ENCODE measurements at places on chromosomes 7 and 10.

- DNase-seq: no peak
These were observed 20.6 kb upstream of the CHRM2 start for GRCh38 chr7:136847858-136848257.

DNA sequence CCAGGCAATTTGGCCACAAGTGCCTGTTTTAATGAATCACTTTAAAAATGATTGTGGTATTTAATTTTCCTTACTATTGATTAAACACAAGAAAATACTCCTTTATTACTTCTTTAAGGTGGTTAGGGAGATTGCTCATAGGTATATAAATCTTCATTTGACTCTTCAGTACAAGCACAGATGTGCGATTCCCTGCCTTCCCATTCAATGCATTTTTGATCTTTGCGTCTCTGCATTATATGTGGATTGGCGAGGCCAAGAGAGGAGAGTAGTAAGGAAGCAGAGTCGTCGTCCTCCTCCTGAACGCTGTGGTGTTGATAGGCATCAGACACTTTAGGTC is 683.7 kb downstream of the LRMDA start:
- no peak for DNase-seq

DNA sequence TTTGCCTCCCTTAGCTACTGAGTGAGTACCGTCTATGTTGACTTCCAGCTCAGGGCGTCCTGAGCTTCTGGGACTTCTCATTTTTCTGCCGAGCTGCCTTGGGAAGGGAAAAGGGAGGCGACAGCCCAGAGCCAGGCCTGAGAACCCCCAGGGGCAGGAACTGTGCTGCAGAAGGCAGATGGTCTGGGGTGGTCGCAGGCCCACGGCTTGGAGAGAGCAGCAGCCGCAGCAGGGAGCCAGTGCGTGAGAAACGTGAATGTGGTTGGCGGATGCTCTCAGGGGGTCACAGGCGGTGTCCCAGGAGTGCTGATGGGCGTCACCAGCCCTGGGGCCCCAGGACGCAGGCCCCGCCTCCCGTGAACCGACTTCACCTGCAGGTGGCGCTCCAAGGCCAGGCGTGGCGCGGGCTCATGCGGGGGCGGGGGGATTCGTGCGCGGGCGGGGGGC is 9.2 kb upstream of the PWWP2B start:
- peak; percentile 77 for DNase-seq

GRCh38 chr7:100509231-100509630 is 25.5 kb downstream of the NYAP1 start:
- no peak for DNase-seq

- no peak for DNase-seq
These were observed 243.1 kb downstream of the KIAA1217 start for GRCh38 chr10:24452030-24452429.

DNA sequence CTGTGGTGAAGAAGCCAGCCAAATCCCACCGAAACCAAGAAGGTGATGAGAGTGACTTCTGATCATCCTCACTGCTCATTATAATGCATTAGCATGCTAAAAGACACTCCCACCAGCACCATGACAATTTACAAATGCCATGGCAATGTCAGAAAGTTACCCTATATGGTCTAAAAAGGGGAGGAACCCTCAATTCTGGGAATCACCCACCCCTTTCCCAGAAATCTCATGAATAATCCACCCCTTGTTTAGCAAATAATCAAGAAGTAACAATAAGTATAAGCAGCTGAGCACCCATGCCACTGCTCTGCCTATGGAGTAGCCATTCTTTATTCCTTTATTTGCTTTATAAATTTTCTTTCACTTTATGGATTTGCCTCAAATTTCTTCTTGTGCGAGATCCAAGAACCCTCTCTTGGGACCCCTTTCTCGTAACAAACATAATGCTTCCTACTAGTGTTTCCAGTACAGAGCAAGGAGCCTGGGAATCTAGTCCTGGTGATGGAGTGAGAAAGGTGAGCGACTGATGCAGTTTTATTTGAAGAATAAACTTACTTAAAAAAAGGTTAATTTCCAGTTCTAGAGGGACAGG is 18.4 kb upstream of the EXOC6 start:
- DNase-seq: no peak

DNA sequence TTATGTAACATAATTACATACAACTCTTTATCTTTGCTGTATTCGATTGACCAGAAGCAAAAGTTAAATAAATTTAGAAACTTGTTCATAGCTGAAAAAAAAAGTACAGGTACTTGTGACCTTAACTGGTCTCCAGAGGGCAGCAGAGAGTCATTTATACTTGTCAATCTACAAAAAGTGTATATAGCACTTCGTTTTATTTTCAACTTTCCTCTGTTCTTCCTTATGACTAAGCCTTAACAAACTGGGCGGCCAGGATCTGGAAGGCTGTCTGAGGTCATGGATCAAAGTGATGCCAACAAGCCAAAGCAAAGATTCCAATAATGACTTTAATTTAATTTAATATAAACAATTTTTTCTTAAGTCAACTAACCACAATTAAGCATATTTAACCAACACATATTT is 29.8 kb downstream of the C10orf67 start:
- DNase-seq: peak; percentile 38

DNA sequence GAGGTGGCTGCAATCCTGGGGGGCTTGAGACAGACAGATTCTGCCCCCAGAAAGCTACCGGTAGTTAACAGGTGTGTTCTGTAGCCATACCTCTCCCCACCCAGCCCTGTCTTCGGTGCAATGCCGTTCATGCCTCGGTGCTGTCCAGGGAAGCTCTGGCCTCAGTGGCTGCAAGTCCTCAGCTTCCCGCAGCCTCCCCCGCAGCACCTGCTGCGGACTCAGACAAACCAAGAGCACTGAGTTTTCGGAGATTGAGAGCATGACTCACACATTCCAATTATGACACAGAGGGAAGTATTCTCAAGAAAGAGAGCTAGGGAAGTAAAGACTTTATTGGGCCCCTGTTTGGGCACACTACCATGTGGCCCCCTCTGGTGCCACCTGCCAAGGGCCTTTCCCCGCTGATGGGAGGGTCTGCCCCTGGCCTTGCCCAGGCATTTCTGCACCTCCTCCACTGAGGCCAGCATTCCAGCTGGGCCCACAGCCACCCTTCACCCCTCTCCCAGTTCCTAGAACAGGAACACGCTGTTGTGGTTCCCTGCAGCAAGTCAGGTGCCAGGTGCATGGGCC is 30.2 kb upstream of the EZH2 start:
- peak; percentile 37 for DNase-seq

GRCh38 chr7:131040467-131040932 is 287.2 kb upstream of the MKLN1 start:
- peak; percentile 89 for DNase-seq

- DNase-seq: no peak
These were observed 116.8 kb downstream of the DNAJB9 start for GRCh38 chr7:108686494-108686893.

DNA sequence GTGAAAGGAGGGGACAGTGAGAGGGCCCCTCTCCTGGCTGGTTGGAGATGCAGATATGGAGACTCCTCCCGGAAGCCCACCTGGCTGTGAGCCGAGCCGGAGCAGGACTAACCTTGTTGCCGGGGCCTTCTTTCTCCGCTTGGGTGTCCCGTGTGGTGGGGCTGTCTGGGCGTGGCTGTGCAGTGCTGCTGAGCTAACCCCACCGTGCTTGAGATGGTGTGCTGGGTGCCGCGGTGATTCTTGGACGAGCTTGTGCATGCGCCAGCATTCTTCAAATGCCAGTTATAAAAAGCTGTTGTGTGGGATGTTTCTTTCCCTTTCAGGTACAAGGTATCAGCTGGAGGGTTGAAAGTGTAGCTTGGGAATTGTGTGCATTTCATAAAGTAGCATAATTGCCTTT is 48.8 kb downstream of the DAGLB start:
- DNase-seq: no peak

DNA sequence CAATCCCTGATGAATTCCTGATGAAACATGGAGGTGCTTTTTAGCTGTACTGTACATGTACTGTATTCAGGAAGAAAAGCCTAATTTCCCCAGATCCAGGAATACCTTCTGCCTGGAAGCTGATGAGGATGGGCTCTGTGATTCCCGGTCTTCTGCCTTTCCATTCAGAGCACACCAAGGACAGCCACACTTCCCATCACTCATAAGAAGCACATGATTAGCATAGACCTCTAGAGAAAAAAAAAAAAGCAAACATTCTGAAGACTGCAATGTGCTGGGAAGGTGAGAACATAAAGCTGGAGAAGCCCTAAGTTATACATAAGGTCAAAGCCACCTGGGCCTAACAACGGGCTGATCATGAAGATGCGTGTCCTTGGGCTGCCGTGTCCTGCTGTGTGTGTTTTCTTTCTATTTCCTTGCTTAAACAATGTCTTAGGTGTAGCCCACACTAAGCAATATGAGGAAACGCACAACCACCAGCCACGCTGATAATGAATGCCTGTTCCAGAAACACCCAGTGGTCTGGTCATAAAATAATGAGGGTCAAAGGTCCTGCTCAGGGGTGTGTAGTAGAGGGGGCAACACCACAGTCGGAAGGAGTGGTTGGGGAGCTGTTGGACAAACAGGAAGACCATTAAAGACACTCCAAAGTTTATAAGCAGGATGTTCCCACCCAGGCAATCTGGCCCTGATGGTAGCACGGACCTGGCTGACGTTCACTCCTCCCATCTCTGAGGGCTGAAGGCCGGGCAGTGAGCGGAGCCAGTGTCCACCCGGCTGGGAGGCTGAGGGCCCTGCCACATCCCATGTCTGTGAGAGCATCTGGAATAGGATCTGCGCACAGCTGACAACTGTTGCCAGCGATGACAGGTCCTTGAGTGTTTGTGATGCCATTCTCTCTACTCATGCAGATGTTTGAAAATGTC is 7.9 kb downstream of the PKD1L1 start:
- DNase-seq: no peak

DNA sequence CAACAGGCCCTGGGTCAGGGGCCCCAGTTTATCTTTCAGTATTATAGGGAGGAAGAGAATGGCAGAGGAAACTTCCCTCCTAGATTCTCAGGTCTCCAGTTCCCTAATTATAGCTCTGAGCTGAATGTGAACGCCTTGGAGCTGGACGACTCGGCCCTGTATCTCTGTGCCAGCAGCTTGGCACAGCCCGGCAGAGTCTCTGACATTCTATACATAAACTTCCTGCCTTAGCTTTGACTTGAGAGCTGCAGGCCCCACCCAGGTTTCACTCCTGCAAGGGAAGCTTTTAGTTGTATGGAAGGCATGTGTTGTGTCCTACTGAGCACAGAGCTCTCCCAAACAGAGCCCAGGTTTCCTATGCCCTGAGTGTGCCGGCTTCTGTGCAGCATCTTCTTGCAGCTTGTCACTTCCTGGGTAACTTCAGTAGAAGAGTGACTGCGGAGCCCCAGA is 205.6 kb upstream of the PRSS58 start:
- DNase-seq: no peak

GRCh38 chr7:43785420-43785819 is 26.9 kb downstream of the BLVRA start:
- DNase-seq: peak; percentile 16

GRCh38 chr10:59958882-59959281 is 52.5 kb upstream of the CCDC6 start:
- DNase-seq: no peak

- no peak for DNase-seq
These were observed 49.6 kb downstream of the ASB13 start for GRCh38 chr10:5616836-5617235.

DNA sequence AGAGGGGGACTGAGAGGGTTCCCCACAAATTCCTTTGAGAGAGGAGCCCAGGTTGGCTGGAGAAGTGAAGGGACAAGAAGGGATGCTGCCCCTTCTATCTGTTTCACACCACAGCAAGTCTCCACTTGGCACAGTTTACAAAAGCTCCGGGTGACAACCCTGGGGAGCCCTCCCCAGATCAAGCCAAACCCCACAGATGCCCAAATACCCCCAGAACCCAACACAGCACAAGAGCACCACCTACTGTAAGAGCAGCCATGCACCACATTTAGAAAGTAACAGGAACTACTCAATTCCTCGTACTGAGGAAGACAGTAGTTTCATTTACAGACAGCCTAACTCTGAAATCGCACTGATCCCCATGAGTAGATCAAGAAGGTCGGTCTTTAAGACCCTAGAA is 67.8 kb upstream of the ATP6V0A4 start:
- peak; percentile 58 for DNase-seq

GRCh38 chr7:18706670-18707069 is 211.1 kb downstream of the HDAC9 start:
- DNase-seq: no peak

GRCh38 chr10:44911081-44911540 is at the start of gene TMEM72:
Gene TMEM72, plus strand, starts transcription at chr10:44911337. Its CDS starts 176 bp downstream, at chr10:44911513.
- DNase-seq: no peak

GRCh38 chr7:4962872-4963775 is 4.1 kb upstream of the MMD2 start:
- no peak for DNase-seq

GRCh38 chr7:81029511-81029910 is 110.7 kb upstream of the SEMA3C start:
- no peak for DNase-seq

GRCh38 chr10:15879058-15879457 is 18.8 kb upstream of the MINDY3 start:
- DNase-seq: peak; percentile 71

GRCh38 chr10:74868392-74868977 is 42.1 kb downstream of the KAT6B start:
- DNase-seq: no peak

DNA sequence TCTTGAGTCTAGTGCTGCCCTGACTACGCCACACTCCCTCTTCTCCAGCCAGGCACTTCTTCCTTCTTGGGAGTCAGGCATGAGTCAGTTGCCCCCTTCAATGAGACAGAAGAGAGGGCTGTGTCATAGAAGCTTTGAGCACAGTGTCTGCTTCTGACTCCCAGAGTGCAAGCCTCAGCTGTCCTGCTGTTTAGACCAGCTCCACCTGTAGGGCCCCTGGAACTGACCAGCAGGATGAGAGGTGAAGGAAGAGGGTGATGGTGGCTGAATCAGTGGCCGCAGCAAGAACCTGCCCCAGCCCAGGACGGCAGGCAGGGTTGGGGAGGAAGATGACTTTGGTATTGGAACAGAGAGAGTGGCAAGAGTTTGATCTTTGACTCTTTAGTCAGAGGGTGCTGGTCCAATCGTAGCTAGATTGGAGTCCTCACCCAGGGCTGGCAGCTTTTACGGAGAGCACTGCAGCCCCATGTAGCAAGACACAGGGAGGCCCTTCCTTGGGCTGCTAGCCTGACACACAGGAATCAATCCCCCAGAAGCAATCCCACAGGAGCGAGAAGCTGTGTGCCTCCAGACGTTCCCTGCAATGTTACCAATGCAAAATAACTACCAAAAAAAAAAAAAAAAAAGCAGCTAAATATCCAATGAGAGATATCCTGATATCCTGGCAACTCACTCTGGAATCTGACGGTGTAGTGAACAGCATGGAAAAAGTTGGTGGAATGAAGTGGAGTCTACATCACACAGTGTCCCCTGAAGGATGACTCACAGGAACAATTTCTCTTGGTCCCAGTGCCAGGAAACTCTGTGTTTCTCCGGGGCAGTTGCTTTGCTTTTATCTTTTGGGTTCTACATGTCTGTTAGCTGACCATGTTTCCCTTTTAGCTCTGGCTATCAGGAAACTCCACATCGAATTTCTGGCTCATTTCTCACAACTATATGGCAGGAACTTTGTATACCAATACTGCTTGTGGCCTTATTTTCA is 6.9 kb downstream of the C10orf62 start:
- DNase-seq: peak; percentile 21

All from COLO829 (cell line).